ENCODE measurements at places on chromosomes 6 and 20.

DNA sequence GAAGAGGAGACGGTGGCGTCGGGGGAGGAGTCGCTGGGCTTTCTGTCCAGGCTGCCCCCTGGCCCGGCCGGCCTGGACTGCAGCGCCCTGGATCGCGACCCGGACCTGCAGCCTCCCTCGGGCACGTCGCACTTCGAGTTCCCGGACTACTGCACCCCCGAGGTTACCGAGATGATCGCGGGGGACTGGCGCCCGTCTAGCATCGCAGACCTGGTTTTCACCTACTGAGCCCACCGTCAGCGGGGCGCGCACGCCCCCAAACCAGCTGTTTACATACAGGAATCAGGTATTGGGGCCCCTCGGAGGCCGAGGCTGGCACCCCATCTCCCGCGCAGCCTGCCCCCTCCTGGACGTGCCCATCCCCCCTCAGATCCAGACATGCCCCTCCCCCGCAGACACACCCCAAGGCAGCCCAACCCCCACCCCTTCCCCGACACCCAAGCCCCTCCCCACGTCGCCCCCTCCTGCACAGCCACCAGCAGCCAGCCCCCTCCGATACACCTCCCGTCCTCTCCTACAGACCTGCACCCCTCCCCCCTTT, 1.4 kb downstream of the SOX12 start:
- peak; percentile 67 for DNase-seq

GRCh38 chr20:38426006-38426897, 8.9 kb downstream of the SNHG17 start:
- no peak for DNase-seq

GRCh38 chr6:114304304-114304887, 38.4 kb downstream of the HS3ST5 start:
- no peak for DNase-seq

DNA sequence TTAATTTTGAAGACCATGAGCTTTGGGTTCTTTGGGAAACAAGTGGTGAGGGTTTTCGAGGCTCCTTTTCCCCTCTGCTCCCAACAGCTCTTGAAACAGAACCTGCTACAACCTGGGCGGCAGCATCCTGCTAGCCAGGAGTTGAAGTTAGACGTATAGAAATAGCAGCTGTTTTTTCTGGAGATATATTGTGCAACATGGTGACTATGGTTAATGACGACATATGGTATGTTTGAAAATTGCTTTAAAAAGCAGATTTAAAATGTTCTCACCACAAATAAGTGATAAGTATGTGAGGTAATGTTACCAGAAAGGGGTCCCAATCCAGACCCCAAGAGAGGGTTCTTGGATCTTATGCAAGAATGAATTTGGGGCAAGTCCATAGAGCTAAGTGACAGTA, 138.9 kb downstream of the PDE7B start:
- DNase-seq, result no peak

GRCh38 chr20:1209447-1210387, 6.5 kb downstream of the C20orf202 start:
- DNase-seq, result no peak

DNA sequence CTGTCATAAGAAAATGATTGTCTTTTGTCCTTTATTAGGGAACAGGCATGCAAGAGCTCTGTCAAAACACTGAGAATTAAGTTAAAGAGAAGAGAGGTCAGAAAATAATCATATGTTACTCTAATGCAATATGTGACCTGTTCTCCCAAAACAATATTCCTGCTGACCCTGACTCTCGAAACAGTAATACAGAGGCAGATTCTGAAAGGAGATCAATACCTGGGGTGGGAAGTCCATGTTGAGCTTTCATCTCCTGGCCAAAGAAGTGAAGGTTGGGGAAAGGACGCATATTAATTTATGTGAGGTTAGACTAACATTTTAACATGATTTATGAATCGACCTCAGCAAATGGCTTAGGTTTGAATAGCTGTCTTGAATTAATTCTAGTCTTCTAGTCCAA, 243.0 kb downstream of the PTPRK start:
- DNase-seq, result no peak

- DNase-seq, result no peak
Measured at GRCh38 chr20:16488086-16488485, 85.2 kb downstream of the KIF16B start.

- DNase-seq, result no peak
Measured at GRCh38 chr6:129966125-129966524, 52.3 kb upstream of the L3MBTL3 start.

DNA sequence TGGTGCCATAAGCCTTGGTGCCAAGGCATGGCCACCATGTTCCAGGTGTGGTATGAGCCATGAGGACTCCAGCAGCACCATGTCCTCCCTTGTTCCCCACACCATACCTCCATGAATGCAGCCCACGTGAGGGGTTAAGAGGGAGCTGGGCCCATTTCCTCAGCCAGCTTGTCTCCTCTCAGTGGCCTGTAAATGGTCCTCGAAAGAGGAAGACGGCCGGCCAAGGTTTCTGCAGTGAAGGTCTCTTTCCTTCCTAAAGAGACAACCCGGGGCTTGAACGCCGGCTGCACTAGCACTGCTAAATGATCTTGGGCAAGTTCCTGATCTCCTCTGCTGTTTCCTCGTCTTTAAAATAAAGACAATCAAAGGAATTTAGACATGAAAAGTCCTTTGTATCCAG, 154.0 kb downstream of the BMP7 start:
- no peak for DNase-seq

DNA sequence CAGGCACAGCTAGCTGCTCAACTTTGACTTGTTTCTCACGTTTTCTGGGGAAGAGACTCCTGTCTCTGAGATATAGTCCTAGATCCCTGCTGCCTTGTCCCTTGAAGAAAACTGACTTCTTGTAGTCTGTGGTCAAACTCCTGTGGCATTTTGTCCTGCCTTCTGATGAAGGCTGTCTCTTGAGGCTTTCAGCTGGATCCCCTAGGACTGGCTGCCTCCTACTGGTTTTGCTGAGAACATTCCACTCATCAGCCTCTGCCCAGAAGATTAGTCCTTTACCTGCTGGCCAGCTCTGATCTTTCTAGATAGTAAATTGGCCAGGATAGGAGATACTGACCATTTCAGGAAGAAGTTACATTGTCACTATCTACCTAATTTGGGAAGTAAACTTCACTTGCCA, 71.9 kb upstream of the CNR1 start:
- DNase-seq, result peak; percentile 14

- DNase-seq, result no peak
Measured at GRCh38 chr6:36265744-36266143, 4.1 kb upstream of the PNPLA1 start.

- no peak for DNase-seq
Measured at GRCh38 chr6:33778444-33779121, 10.3 kb downstream of the LEMD2 start.

DNA sequence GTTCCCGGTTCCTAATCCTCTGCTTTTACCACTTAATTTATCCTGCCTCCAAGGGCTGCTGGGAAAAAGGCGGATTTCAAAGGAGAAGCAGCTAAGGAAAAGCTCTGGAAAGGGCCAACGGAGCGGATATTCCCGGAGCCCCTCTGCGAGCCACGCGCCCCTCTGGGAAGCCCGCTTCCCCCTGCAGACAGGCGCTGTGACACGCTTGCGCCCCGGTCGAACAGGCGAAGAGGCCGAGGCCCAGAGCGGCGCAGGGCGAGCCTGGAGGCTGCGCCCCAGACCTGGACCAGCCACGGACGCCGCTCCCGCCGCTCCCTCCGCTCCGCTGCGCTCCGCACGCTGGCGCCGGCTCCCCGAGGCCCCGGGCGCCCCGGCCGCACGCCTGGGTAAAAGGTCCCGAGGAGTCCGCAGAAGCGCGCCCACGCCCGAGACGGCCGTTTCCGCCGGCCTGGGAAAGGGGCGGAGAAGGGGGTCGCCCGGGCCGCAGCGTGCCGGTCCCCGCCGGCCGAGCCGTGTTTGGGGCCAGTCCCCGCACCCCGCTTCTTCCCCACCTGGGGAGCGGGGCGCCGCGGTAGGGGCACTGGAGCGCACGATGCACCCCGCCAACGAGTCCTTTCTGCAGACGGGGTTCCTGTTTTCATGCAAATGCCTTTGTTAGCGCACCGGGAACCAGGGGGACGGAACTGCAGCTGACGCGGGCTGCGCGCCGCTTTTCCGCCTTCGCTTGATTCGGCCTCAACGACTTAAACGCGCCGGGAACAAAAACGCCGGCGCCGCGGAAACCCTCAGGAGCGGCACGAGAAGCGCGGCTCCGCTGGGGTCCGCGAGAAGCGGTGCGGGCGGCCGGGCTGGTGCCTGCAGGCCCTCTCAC, 91.9 kb upstream of the SIRPA start:
- DNase-seq, result peak; percentile 85

DNA sequence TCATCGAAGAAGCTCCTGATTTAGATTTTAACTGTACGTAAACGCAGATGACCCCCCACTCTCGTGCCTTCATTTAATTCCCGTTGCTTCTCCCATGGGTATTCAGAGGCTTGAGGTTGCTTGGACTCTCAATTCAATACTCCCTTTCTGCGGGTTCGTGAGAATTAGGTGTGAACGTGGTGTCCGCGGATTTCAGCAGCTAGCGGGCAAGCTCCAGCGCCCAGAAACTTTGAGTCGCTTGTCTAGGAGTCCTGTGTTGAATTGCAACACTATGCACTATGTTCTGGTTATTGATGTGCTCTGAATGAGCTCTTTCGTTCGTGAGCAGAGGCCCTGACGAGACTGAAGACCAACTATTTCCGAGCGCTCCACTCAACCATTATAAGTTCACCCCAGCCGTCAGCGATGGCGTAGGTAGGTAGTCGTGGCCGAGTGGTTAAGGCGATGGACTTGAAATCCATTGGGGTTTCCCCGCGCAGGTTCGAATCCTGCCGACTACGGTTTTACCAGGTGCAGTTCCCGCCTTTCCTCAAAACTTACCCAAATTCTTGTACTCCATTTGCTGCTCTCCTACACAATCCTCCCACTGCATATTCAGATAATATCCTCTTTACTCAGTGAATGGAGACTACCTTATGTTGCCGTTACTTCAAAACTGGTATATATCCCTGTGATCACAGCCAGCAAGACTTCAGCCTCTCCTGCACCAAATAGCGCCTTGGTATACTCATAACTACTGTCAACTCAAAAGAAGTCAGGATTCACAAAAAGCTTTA, 72.6 kb upstream of the ZNF184 start:
- DNase-seq, result peak; percentile 84

- DNase-seq, result no peak
Measured at GRCh38 chr6:99184696-99185095, 164.8 kb downstream of the FAXC start.

DNA sequence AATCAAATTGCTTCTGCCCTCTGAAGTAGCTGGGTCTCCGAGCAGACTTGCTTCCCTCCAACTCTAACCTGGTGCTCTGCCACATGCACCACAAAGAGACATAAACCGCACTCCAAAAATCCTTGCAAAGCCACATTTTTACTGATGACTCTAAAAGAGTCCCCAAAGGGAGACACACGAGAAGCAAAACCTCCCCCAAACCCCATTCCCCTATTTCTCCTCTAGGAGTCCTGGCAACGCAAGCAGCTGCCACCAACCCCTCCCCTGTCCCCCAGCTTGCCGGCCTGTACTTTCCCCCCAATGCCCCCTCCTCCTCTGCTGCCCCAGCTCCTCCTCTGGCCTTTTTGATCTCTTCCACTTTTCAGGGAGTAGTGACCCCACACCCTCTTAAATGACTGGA, 180.1 kb upstream of the ARID1B start:
- no peak for DNase-seq

DNA sequence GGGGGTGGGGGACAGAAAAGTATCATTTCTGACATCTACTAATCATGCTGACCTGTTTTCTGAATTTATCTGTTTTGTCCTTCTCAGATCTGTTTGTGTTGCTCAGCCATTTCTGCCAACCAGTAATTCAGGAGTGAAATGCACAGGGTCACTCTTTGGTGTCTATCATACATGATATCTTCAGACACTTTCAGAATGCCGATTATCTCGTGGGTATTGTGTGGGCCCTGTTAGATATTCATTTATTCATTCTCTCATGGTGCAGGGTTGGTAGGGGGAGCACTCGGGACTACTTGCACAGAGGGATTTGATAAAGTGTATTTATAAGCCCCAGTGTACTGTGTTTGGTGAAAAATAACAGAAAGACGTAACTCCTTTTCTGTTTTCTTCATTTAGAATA, 101.2 kb upstream of the CITED2 start:
- no peak for DNase-seq

DNA sequence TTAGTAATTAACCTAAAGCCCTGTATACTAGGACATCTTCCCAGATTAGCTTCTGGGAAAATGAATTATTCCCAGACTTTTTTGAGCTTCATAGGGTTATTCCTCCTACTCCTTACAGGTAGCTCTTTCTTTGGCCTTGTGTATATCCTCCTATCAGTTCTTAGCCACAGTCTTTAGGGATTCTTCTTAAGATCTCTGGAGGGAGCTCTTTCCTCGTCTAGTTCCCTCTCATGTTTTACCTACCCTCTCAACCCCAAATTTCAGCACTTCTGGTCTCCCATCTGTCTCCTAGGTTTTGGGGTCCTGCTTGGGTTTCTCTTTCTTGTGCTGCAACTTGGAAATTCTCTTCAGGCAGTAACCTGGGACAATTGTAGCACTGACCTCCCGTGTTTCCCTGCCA, 46.4 kb upstream of the SLC35B3 start:
- DNase-seq, result no peak

DNA sequence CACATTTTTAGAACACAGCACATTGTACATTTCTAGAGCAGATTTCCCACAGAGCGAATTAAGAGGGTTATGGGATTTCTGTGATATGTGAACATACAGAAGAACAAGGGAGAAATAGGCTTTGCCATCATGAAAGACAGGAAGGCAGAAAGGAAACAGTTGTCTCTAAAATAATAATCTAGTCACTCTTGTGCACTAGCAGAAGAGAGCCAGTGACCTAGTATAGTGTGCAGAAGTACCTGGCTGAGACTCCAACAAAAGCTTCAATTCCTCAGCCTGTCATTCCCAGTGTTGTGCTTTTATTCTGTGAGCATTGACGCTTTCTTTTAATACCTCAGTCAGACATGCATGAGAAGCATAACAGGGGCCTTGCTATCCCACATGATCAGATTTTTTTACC, 17.8 kb upstream of the DCBLD1 start:
- no peak for DNase-seq

DNA sequence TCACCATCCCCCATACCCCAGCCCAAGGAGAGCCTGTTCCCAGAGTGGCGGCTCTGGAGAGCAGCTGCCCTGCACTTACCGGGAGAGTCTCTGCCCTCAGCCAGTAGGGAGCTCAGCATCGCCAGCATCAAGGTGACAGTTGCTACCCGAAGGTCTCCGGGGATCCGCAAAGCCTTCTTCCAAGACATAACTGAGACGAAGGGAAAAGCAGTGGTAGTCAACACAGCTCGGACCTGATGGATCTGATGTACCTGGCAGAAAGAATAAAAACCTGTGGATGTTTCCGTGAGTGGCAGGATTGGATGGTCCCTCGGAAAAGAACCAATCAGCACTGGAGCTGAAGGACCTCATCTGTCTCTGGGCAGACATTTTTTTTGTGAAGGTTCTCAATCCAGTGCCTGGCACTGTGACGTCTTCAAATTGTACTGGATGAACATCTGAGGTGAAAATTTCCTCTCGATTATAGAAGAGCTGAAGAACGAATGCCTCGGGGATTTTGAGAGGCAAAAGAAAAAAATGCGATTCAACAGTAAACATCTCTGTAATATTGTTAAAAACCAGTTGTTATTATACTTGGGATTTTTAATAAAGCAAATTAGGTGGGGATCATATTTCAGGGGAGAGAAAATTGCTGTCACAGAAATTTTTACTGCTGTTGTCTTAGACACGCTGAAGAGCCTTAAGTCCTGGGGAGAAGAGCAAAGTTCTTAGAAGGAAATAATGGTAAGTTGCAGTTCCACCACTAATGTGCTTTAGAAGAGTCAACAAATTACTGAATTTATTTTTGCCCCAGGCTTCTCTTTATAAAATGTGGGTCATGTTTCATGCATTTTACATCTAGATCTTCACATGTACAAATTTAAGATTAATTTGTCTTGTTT, at the start of gene HLA-DQB1:
Gene HLA-DQB1, minus strand, starts transcription at position 238 of the 881 bp plus-strand sequence. Its CDS starts 50 bp downstream, at position 188.
- DNase-seq, result peak; percentile 82

GRCh38 chr20:38073307-38074071, 39.9 kb downstream of the RPRD1B start:
- no peak for DNase-seq

All from GM06990 (cell line).